ENCODE measurements at places on chromosomes 1 and 21.

GRCh38 chr1:114023377-114023776, 44.1 kb downstream of the OLFML3 start:
- DNase-seq = peak; percentile 60

GRCh38 chr1:221117133-221117532, 237.9 kb downstream of the HLX start:
- DNase-seq = no peak

GRCh38 chr1:26336477-26337205, 17.3 kb downstream of the CRYBG2 start:
- peak; percentile 84 for DNase-seq

- DNase-seq = no peak
Measured at GRCh38 chr1:210123924-210124589, 108.5 kb upstream of the SERTAD4 start.

DNA sequence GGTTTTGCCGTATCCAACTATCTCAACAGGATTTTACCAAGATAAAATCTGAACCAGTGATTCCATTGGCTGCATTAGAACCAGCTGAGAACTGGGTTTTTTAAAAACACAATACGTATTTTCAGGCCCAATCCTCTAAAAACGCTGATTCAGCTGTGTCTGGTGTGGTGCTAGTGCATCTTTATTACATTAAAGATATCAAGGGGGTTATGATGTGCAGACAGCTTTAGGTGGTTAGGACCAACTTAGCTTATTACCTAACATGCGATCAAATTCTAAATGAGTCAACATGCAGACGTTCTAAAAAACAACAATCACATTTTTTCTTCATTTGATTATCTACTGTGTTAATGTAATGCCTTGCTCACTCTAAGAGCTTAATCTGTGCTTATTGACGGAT, 32.0 kb upstream of the EXO1 start:
- DNase-seq = no peak

- peak; percentile 79 for DNase-seq
Measured at GRCh38 chr1:162070094-162070748, 730 bp downstream of the NOS1AP start.

- no peak for DNase-seq
Measured at GRCh38 chr1:53068314-53069099, 6.5 kb downstream of the PODN start.

GRCh38 chr1:152623203-152623844, 421 bp upstream of the LCE3A start:
- no peak for DNase-seq

GRCh38 chr1:67451815-67452214, 21.6 kb upstream of the SERBP1 start:
- no peak for DNase-seq

- no peak for DNase-seq
Measured at GRCh38 chr1:89732206-89732605, 88.6 kb upstream of the LRRC8D start.

DNA sequence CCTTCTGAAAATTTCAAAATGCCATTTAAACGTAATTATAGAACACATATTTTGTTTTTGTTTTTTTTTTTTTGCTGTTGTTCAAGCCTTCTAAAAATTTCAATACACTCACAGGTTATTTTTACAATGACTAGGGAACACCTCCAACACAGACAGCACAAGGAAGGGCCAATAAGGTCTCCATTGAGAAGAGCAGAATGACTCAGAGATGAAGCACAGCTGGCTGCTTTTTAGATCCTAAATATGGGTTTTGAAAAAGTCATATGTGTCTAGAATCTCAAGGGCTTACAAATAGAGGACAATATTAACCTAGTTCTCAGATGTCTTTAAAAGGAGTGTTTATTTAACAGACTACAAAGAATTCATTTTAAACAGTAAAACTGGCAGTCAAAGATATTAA, 104.6 kb downstream of the NEGR1 start:
- DNase-seq = no peak

GRCh38 chr1:164630626-164631396, 71.8 kb downstream of the PBX1 start:
- DNase-seq = no peak

- DNase-seq = no peak
Measured at GRCh38 chr1:78003070-78003746, 1.5 kb upstream of the DNAJB4 start.

DNA sequence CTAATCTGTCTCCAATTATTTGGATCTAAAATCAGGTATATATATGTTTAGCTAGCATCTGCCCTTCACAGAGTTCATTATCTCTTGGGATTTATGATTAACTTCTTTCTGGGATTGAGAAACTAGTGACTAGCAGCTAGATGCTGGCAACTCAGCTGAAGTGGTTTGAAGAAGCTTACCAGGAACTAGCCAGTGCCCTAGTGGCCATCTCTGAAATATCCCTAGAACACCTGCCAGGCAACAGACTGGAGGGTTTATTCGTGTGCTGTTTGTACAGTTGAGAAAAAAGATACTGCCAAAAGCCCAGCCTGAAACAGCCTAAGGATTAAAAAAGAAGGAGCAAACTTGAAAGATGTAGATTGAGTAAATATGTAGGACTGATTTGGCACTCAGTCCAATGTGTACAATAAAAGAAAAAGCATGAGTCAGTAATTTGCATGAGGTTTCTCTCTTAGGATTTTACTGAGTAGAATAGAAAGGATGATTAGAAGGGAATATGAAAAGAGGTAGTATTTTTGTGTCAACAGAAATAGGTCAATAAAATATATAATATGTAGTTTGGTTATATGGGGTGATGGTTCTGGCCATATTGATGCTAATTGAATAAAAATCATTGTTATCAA, 1144.6 kb upstream of the ADGRL2 start:
- peak; percentile 36 for DNase-seq

GRCh38 chr1:1875932-1876331, 15.0 kb downstream of the GNB1 start:
- no peak for DNase-seq

- DNase-seq = no peak
Measured at GRCh38 chr21:14526836-14527695, 19.0 kb downstream of the SAMSN1 start.

- DNase-seq = no peak
Measured at GRCh38 chr1:161730050-161730564, 8.8 kb downstream of the FCRLB start.

GRCh38 chr1:33515112-33515511, 42.7 kb downstream of the ZSCAN20 start:
- no peak for DNase-seq

- no peak for DNase-seq
Measured at GRCh38 chr1:25486602-25487001, 55.9 kb downstream of the MACO1 start.

DNA sequence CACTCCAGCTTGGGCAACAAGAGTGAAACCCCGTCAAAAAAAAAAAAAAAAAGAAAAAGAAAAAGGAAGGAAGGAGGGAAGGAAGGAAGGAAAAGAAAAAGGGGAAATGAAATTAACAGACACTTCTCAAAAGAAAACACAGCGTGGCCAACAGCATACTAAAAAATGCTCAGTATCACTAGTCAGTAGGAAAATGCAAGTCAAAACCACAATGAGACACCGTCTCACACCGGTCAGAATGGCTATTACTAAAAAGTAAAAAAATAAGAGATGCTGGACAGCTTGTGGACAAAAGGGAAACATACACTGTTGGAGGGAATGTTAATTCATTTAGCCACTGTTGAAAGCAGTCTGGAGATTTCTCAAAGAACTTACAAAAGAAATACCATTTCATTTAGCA, 369.5 kb upstream of the BRINP3 start:
- no peak for DNase-seq

DNA sequence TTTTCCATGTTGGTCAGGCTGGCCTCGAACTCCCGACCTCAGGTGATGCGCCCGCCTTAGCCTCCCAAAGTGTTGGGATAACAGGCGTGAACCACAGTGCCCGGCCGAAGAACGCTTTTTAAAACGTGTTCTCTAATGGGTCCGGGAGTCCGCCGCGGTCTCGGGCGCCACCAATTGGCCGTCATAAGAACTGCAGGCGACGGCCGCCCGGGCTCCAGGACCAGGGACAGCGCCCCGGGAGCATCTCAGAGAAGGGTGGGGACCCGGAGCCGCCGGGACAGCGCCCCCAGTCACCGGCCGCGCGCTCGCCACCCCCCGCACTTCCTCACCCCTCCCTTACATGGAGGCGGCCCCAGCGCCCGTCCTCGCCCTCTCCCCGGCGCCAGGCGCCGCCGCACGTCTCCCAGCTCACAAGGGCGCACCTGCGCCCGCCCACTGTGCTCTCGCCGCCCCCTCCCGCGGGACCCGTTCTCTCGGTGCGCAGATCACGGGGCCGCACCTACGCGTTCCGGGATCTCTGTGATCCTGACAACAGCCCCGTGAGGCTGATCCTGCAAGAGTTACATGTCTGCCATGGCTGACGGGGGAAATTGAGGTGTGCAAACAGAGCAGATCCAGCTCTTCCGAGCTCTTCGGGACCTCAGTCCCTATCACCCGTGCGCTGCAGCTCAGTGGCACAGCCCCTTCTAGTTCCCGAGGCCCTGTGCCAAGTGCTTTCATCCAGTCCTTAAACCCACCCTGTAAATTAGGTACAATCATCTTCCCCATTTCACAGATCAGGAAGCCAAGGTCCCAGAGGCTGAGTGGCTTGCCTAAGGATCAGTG, 9.8 kb downstream of the RAP1GAP start:
- peak; percentile 93 for DNase-seq

DNA sequence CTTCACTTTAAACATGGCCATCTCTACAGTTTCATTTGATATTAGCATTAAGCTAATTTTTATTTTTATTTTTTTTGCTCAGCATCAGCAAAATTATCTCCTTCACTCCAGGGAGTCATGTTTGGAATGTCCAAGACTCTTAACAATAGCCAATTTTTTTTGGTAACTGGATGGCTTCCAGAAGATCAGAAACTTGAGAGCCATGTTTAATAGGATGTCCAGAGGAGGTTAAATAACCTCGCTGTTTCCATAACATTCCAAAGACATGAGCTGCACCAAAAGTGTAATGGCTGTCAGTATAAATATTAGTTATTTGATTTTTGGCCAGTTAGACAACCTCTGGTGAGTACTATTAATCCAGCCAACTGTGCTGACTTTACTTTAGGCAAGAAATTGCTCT, 80.7 kb downstream of the DNTTIP2 start:
- no peak for DNase-seq

DNA sequence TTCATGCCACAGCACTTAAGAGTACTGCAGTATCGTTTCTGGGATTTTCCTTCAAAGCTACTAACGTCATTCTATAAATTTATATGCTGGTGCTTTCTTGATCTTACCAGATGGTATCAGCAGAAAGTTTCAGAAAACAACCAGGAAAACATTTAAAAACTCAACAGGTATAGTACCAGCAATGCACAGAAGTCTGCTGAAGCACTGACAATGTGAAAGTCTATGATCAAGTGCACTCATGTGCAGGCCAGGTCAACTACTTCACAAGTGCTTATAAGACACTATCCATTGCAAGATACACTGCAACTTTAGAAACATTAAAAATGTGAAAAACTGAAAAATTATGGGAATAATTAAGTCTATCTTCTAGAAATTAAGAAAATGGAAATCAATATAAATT, 34.7 kb downstream of the LYST start:
- no peak for DNase-seq

- DNase-seq = peak; percentile 11
Measured at GRCh38 chr1:196115646-196116045, 492.6 kb downstream of the KCNT2 start.

- no peak for DNase-seq
Measured at GRCh38 chr1:200311256-200311655, 98.6 kb downstream of the ZNF281 start.

DNA sequence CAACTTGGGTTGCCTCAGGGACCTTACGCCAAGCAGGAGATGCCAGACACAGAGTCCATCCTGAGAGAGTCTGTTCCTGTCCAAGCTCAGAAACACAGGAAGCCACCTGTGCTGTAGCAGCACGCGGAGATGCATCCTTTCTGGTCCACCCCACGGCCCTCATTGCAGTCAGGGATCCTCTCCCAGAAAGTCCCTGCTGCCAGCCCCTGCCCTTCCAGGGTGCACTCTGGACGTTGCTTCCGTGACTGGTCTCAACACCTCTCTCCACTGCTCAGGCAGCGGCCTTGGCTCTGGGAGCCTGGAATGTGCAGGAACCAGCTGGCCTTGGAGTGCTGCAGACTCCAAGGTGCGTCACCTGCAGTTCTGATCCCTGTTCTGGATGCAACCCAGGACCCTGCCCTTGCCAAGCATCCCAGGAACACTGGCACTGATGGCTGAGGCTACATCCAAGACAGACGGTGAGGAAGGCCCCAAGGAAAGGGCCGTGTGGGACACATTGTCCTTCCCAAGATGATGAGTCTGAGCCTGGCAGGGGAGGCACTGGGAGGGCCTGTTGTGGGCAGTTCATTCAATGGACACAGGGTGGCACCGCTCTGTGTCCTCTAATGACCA, 21.7 kb upstream of the COL6A1 start:
- DNase-seq = no peak

GRCh38 chr1:217574265-217574949, 56.5 kb downstream of the GPATCH2 start:
- DNase-seq = no peak

GRCh38 chr21:22880573-22880972, 1882.4 kb downstream of the NCAM2 start:
- no peak for DNase-seq

- no peak for DNase-seq
Measured at GRCh38 chr1:203353486-203353885, 2.6 kb upstream of the FMOD start.

DNA sequence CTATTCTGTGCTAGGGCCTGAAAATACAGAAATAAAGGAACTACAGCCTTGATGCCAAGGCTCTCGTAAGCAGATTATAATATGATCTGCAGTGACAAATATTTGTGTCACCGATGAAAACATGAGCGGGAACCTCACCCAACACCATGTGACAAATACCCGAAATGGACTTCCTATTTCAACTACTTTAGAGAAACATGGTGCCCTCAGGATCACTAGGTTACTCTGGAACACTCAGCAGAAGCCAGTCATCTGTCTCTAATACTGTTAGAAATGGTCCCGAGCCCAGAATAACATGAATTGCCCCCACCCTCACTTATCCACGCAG, 463 bp upstream of the VAMP3 start:
- no peak for DNase-seq

All from kidney (tissue), 22 donors.